Right lung (tissue), 10 donors: ENCODE measurements at places on chromosomes 1 and 21. TPM values are rescaled to one million over a fixed set of nuclear protein-coding genes. Genes with fewer than 3 reads are reported as not detected.

The TCHHL1 gene
- polyA plus RNA-seq = not detected

The VSIG8 gene
- 0.10 TPM for polyA plus RNA-seq

The TMPRSS3 gene
- 0.82 TPM for polyA plus RNA-seq

The LCE3D gene
- polyA plus RNA-seq = not detected

The TEX38 gene
- polyA plus RNA-seq = 0.86 TPM
